Activated CD4-positive, alpha-beta T cell treated with anti-CD3 and anti-CD28 coated beads for 24 hours (primary cell): ENCODE measurements at places on chromosomes 5 and 9.

GRCh38 chr5:56659971-56660370 is 155.4 kb upstream of the MAP3K1 start:
- DNase-seq: no peak

GRCh38 chr9:23669776-23670175 is 156.3 kb downstream of the ELAVL2 start:
- DNase-seq: no peak

DNA sequence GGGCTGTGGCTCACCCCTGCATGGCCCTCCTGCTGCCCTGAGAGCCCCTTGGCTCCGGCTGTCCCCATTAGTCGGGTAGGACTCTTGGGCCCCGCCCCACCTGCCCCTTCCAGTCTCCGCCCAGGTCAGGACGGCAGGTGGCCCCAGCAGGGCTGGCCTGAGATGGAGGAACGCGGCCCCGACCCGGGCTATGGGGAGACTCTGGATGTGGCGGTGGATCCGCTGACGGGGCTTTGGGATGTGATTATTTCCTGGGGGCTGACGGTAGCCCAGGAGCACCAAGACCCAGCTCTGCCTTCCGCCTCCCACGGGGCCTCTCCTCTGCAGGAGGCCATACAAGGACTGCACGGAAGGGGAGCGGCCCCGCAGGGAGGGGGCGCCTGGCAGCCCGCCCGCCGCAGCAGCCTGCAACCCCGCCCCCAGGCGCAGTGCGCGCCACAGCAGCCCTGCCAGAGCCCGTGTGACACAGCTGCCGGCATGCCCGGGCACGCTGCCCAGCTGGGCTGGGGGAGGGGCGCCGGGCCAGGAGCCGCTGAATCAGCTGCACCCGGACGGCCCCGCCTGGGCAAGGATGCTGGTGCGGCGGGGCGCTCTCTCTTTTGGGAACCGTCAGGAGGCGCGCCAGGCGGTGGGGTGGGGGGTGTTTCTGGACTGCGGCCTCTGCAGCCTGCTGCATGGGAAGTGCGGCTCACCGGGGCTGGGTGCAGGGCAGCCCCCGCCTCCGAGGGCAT is 9.2 kb downstream of the TMEM250 start:
- peak; percentile 84 for DNase-seq

DNA sequence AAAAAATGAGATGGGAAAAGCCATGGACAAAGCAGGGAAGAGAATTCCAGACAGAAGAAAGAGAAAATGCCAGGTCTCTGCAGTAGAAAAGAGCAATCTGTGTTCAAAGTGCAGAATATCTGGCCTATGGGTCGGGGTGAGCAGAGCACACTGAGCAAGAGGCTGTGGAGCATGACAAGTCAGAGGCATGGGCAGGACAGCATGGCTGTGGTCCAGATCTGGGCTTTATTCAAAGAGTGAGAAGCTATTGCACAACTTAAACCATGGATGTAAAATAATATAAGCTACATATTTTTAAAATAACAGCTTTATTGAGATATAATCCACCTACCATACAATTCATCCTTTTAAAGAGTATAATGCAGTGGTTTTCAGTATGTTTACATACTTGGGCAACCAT is 133.1 kb upstream of the SPDL1 start:
- no peak for DNase-seq
